Esophagus squamous epithelium (tissue), 5 donors: ENCODE measurements at places on chromosomes 3 and 15. TPM values are rescaled to one million over a fixed set of nuclear protein-coding genes. Genes with fewer than 3 reads are reported as not detected.

The PPM1L gene
- 18.1 TPM for total RNA-seq

GRCh38 chr3:131314318-131314717 is 67.3 kb upstream of the NUDT16 start:
- DNase-seq = no peak
- no peak overlapping the region for H3K4me3 ChIP-seq
- no peaks in the 10 kb centered on the region for H3K27me3 ChIP-seq
- no peaks in the 10 kb centered on the region for H3K4me1 ChIP-seq
- H3K36me3 ChIP-seq = no peaks in the 10 kb centered on the region

DNA sequence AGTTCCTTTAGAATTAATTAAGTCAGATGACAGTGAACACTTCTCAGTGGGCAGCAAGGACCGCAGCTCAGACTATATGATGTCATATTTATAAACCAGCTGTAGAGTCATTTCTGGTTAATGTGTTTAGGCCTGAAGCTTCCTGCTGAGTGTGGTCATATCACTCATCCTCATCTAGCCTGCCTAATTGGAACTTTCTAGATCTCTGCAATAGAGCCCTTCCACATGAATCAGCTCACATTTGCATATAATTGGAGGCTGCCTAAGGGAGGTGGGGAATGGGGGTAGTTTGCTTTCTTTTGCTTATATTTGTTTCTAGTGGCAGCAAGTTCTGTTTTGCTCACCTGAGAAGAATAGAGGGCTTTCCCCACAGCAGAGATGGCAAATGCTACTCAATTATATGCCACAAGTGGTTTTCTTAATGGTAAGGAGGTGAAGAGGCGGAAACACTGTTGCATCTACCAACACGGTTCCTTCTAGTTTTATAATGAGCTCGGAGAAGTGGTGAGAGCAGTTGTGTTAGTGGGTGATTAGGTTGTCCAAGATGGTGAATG is 148.1 kb downstream of the KLHL25 start:
- no peaks in the 10 kb centered on the region for H3K4me1 ChIP-seq
- H3K36me3 ChIP-seq = peaks cover 8% of the 10 kb centered on the region

The FRMD5 gene
- not detected for total RNA-seq

The SLC30A4 gene
- 6.3 TPM for total RNA-seq

DNA sequence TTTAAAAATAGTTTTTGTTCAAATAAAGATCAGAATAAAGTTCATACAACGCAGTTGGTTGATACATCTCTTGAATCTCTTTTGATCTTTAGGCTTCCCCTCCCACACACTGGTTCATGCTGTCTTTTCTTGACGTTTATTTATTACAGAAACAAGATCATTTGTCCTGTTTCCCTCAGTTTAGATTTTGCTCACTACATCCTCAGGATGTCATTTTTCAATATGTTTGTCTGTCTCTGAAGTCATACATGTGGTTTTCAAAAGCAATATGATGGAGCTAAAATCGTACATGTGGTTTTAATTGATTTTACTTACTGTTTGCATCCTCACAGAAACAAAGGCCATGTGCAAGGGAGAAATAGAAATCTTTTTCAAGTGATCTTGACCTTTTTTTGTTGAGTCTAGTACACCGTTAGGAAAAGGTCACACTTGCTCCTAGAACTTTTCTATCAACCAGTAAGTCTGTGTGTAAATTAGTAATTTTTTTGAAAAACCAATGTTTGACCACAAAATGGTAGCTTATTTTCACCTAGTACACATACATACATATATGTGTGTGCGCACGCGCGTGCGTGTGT is 63.7 kb upstream of the SENP5 start:
- no peak for DNase-seq
- H3K4me3 ChIP-seq = no peak overlapping the region
- H3K36me3 ChIP-seq = no peaks in the 10 kb centered on the region
- H3K4me1 ChIP-seq = no peaks in the 10 kb centered on the region
- no peak overlapping the region for H3K27ac ChIP-seq
- H3K27me3 ChIP-seq = no peaks in the 10 kb centered on the region

The C3orf85 gene
- not detected for total RNA-seq

DNA sequence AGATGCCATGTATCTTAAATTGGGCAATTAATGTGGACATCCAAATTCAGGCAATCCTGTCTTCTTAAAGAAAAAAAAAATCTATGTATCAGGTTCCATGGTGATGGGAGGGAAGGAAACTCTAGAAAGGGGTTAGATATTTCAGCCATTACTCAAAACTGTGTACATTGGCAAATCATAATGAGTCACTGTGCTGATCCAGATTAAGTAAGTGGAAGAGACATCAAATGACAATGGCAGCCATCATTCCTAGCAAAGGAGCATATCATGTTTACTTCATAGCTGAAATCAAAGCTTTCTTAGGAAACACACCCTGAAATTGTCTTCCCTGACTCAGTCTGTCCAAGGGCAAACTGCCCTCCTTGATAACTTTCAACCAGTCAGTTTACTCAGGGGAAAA is 713.3 kb upstream of the GBE1 start:
- no peaks in the 10 kb centered on the region for H3K4me1 ChIP-seq
- no peak for DNase-seq
- H3K27me3 ChIP-seq = no peaks in the 10 kb centered on the region

GRCh38 chr3:32961189-32961715 is 9.8 kb downstream of the CCR4 start:
- no peaks in the 10 kb centered on the region for H3K36me3 ChIP-seq
- H3K27ac ChIP-seq = no peak overlapping the region
- no peak for DNase-seq
- H3K27me3 ChIP-seq = no peaks in the 10 kb centered on the region

The GALNT15 gene
- total RNA-seq = 7.3 TPM

GRCh38 chr3:136022529-136023263 is 57.2 kb downstream of the PPP2R3A start:
- H3K27ac ChIP-seq = no peak overlapping the region
- no peak for DNase-seq
- no peak overlapping the region for H3K4me3 ChIP-seq
- H3K36me3 ChIP-seq = peaks cover 9% of the 10 kb centered on the region
- no peaks in the 10 kb centered on the region for H3K27me3 ChIP-seq

GRCh38 chr15:69491038-69491505 is 38.5 kb downstream of the RPLP1 start:
- H3K27me3 ChIP-seq = no peaks in the 10 kb centered on the region
- H3K27ac ChIP-seq = no peak overlapping the region
- peaks cover 21% of the 10 kb centered on the region for H3K4me1 ChIP-seq
- no peak for DNase-seq

DNA sequence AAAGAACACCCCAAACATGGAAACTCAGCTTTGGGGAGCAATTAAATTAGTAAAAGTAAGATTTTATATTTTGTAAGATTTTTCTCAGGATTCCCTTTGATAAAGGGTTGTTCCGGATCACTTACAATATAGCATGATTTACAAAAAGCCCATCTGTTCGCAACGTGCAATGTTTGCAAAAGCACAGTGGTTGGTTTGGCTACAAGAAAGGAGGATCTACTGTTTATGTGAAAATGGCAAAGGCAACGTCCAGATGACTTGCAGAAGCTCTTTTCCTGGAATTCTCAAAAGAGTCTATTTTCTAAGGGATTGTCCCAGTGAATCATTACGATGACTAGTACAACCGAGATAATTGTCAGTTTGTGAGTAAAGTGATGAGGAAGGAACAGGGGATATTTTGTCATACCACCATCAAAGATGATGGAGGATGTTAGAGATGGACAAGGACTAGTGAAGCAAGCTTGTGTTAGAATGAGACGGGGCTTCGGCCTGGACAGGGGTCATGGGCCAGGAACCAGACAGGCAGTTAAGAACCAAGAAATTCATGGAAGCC is 71.6 kb downstream of the CRYGS start:
- no peak for DNase-seq
- H3K27ac ChIP-seq = no peak overlapping the region
- no peaks in the 10 kb centered on the region for H3K27me3 ChIP-seq
- no peak overlapping the region for H3K4me3 ChIP-seq
- no peaks in the 10 kb centered on the region for H3K4me1 ChIP-seq

GRCh38 chr3:10933805-10934481 is 58.6 kb upstream of the SLC6A1 start:
- H3K27me3 ChIP-seq = peaks cover 6% of the 10 kb centered on the region
- H3K27ac ChIP-seq = peak overlapping the region; percentile 80
- peaks cover 47% of the 10 kb centered on the region for H3K4me1 ChIP-seq
- H3K4me3 ChIP-seq = no peak overlapping the region
- H3K36me3 ChIP-seq = no peaks in the 10 kb centered on the region
- DNase-seq = no peak
